ENCODE measurements at places on chromosomes 6 and 20. TPM values are rescaled to one million over a fixed set of nuclear protein-coding genes. Genes with fewer than 3 reads are reported as not detected.

The CTCFL gene
- 0.06 TPM for total RNA-seq

The CST9 gene
- not detected for total RNA-seq

The OVOL2 gene
- 1.0 TPM for total RNA-seq

GRCh38 chr20:59062081-59062480 is 19.5 kb upstream of the PRELID3B start:
- DNase-seq: no peak

DNA sequence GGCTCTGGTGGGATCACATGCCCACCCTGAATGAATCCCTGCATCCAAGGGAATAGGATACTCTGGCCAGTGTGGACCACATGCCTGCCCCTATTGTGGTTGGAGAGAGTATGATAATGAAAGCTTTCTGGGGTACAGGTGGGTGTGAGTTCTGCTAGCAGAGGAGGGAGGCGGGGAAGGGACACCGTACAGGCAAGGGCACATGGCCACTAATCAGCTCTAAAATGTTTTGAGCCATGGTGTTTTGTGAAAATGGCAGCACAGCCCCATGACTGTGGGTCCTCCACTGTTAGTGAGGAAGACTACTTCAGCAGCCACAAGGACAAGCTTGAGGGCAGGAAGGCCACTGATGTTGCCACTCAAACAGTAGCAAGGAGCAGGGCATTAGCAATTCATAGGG is 11.9 kb upstream of the DHX35 start:
- DNase-seq: no peak

DNA sequence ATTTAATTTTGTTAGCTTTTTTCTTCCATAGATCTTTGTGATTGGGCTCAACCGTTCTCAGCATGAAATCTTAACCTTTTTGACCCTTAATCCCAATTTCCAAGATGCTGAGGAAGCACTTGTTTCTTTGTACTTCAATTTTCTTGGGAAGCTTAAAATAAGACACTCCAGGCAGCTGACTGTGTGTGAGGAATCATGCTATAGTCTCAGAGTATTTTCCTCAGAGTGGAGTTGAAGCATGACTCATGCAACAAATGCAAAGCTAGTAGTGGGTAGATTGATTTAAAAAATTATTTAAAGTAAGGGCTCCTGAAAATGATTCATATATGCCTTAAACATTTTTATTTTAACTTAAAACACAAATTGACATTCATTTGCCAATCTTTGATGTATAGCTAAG is 168.7 kb downstream of the BTBD3 start:
- DNase-seq: no peak

DNA sequence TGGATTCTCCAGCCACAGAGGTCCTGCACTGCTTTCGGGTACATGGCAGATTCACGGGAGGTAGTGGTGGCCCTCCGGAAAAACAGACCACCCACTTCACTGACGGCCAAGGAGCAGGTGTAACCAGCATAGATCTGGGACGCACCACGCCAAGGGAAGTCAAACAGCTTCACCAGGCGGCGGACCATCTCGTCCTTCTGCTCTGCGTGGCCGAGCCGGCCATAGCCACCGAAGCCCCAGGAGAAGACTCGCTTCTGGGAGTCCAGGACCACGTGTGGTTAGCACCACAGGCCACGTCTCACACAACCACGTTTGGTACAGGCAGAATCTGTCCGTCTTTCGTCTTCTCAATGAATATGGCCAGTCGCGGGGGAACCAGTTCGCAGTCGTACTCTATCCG is 184.8 kb upstream of the COL21A1 start:
- no peak for DNase-seq

Data from Daoy (cell line).